Cerebellar nuclear complex (tissue), 1 donor: ENCODE measurements at places on chromosomes 4 and X.

- peak; percentile 14 for DNase-seq
These were observed 338 bp upstream of the KLHL2 start for GRCh38 chr4:165207016-165207430.

- DNase-seq: no peak
These were observed 5.2 kb downstream of the TLR3 start for GRCh38 chr4:186074189-186074588.

DNA sequence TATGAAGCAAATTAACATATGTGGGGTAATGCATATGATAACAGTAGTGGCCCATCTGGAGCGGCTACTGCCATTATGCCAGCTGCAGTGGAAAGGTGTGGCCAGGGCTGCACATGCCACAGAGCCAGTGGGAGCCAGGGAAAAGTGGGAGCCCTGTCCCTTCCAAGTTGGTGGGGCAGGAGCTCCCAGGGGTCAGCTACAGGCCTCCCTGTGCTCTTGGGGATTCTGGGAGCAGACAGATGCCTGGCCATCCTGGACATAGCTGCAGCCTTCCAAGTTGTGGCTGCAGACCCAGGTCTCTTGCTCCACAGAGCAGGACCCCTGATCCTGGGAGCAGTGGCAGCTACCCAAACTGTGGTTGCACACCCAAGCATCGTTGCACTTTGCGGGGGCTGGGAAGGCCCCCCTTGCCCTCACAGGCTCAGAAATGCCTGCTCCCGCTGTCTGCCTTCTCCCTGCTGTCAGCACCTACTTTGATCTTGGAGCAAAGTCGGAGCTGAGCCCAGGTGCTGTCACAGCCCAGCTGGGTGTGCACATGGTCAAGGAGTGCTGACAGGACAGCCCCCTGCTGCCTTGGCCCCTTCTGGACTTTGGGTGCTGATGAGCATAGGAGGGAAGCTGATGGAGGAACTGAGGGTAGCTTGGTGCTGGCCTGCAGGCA is 67.8 kb downstream of the NAA11 start:
- no peak for DNase-seq

DNA sequence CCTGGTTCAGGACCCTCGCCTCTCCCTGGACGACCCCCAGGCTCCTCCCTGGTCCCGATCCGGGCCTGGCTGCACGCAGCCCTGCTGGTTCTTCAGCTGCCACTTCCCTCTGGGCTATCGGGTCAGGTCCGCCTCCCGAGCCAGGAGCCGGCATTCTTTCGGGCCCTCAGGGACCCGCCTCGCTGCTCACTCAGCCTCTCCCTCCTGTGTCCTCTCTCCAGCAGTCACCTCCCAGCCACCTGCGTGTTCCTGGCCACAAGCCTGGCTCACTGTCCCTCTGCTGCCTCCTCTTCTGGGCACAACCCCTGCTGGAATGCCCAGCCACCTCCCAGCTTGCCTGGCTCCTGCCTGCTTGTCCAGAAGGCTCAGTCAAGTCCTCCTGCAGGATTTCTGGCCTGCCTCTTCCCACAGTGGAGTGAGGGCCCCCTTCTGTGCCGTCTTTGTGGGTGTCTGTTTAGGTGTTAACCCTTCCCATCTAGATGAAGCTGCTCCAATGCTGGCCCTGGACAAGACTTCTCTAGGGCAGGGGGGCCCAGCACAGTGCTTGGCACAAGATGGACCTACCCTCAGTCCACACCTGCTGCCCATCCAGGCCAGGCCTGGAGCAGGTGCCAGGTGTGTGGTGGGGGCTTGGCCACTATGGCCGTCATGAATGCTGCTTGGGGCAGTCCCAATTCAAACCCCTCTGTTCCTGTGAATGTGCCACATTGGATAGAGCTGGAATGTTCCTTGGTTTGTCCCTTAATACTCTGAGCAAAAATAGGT is 2.2 kb downstream of the WFS1 start:
- no peak for DNase-seq

GRCh38 chr4:15653864-15654592 is 1.1 kb downstream of the FBXL5 start:
- DNase-seq: no peak

DNA sequence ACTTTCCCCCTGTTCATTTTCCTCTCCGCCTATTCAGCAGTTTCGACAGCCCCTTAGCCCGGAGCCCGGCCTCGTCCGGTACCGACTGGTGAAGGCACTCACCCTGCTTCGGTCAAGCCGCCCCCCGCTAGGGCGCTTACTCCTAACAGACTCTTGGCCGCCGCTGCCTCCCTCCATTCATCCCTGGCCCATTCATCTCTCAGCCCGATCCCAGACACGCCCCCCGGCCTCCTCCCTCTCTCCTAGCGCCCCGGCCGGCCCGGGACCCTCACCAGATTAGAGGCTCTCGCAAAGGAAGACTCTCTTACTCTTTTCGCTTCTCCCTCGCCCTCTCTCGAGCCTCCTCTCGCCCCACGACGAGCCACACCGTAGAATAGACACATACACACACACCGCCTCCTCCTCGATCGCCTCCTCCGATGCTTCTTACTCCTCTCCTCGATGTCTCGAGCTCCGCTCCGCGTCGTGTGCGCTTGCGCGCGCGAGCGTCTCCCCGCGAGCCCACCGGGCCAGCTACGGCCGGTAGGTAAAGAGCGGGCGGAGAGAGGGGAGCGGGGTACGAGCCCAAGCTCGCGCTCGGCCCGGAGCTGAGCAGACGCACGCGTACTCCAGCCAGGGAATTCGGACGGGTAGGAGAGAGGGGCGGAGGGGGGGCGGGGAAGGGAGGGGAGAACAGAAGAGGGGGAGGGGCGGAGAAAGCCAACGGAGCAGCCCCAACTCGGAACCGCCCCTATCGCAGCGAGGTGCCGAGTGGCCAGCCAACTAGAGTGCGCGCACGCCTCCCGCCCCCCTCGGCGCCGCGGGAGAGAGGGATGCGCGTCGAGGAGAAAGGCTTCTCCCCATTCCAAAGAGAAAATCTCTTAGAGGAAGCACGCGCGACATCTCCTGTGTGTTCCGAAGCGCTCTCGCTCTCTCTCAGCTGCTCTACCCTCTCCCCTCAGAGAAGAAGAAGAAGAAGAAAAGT is at the start of gene WNK3:
WNK3 (minus strand) TSS at position 633 of the 964 bp plus-strand sequence.
- DNase-seq: no peak

DNA sequence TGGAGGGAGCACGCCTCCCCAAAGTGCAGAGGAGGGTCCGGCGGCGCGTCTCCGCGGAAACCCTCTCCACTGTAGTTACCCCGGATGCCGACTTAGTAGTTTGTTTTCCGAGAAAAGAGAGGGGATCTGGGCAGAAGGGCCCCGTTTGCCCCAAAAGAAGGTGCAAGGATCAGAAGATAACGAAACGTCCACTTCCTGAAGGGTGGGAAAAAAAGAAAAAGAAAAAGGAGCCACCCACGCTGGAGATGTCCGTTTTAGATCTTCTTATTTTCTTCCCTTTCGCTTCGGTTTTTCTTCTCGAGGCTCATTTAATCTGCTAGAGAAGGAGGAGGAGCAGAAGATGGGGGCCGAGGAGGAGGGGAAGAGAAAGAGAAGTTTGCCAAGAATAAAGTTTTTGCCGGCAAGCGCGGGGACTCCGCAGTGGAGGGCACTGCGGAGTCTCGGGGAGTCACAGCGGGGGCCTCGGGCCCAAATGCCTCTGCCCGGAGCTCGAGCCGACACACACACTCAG is 517 bp downstream of the LEF1 start:
- no peak for DNase-seq

GRCh38 chrX:150833454-150834056 is 64.9 kb downstream of the CD99L2 start:
- no peak for DNase-seq

- DNase-seq: no peak
These were observed 13.2 kb upstream of the FAM3A start for GRCh38 chrX:154529206-154529612.

DNA sequence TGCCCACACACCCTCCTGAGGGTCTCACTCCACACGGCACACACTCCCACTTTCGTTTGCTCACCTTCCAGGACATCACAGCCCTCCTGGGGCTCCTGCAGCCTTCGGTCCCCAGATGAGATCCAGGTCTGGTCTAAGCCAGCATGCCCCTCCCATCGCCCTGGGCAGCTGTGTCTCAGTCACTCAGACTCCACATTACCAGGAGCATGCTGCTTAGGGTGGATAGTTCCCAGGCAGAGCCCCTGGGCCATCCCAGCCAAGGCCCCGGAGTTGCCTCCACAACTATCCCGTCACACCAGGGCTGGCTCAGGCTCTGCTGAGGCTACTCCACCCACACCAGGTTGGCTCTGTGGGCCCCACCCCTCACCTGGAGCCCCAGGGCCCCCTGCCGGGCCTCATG is 50.4 kb upstream of the PSAPL1 start:
- no peak for DNase-seq

DNA sequence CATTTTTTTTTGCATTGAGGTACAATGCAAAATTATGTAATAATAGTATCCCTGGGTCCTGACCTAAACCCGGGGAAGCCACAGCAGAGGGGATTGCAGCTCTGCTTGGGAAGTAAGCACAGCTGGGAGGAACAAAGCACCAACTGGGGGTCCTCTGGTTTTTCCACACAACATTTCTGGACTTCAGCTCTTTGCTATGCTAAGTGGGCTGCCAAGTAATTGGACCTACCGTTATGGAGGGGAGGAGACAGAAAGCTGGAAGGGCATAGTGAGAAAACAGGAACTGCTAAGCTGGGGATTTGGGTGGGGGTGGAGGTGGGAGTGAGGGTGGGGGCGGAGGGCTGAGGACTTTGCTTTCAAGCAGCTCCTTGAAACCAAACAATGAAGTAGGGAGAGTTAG is 183.3 kb downstream of the ZIC3 start:
- no peak for DNase-seq

- no peak for DNase-seq
These were observed 75.4 kb downstream of the MBNL3 start for GRCh38 chrX:132413459-132413858.

- DNase-seq: no peak
These were observed 105.6 kb downstream of the SLC4A4 start for GRCh38 chr4:71444395-71444794.

DNA sequence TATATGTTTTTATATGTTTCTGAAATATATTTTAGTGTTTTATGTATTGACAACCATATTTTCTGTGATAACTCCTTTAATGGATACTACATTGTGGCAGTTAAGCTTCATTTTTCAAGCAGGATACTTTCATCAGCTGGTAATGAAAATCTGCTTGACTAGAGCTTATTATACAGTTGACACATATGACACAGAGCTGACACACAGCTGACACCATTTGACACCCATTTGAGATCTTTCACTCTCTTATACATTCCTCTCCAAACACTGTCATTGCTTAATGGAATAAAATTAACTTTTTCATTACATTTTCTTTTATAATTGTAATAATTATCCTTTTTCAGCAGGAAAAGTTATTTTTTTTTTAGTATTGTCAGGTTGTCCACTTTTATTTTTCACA is 561.1 kb upstream of the NDST4 start:
- DNase-seq: no peak

DNA sequence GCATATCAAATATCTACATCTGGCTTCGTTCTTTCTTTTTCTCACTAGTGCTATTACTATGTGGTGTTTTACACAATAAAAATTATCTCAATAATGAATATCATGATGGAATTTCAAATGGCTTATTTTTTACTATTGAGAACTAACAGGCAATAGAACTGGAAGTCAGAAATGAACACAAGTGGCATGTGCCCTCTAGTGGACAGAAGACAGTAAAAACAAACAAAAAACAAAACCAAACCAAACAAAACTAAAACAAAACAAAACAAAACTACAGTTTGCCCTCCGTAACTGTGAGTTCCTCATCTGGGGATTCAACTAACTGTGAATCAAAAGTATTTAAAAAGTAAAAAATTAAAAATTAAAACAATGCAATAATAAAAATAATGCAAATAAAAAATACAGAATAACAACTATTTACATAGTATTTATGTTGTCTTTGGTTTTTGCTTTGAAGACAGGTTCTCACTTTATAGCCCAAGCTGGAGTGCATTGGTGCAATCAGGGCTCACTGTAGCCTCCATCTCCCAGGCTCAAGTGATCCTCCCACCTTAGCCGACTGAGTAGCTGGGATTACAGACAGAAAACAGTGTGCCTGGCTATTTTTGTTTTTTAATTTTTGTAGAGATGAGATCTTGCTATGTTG is 195.6 kb upstream of the TACR3 start:
- DNase-seq: no peak

DNA sequence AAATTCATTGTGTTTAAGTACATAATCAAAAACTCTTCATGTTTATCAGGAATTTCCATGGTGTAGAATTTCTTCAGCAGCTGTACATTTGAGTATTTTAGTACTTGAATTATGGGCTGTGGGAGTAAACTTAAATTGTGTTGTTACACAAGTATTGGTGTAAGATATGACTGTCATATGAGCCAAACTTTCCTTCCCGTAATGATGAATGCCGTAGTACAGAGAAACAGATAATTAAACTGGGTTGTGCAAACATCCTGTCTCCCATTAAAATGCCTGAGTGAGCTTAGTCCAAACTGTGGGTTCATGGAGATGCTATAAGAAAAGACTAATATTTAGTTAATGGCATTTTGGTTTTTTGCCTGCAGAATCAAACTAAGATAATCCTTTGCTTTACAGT is 159.2 kb downstream of the SLC4A4 start:
- no peak for DNase-seq

- no peak for DNase-seq
These were observed 3.5 kb downstream of the SH3KBP1 start for GRCh38 chrX:19883878-19884277.
